ENCODE measurements at places on chromosomes 5 and 9. TPM values are rescaled to one million over a fixed set of nuclear protein-coding genes. Genes with fewer than 3 reads are reported as not detected.

The POU5F2 gene
- polyA plus RNA-seq = 0.09 TPM

- peak; percentile 74 for DNase-seq
Measured at GRCh38 chr5:84603568-84604185, 219.0 kb upstream of the EDIL3 start.

- DNase-seq = no peak
Measured at GRCh38 chr9:21744841-21745240, 57.6 kb upstream of the MTAP start.

DNA sequence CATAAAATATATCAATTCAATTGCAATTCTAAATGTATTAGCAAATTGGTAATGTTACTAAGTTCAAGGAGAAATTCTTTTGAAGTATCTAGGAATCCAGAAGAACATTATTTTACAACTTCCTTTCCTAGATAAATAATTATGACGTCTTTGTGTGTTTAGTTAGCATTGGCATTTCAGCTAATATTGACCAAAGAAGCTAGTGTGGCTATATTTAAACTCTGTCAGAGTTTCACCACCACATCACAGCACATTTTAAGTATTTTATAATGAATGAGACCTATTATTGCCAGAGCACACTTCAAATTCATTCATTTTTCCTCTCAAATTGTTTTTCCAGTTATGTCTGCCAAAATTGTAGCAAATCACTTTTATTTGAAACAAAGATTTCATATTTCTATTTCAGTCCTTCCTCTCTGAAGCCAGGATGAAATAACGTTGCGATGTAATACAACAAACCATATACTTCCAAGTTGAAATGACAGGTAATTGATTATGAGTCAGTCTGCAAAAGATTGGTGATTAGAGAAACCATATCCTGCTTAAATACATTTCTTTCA is 18.9 kb downstream of the PLK2 start:
- no peak for DNase-seq

DNA sequence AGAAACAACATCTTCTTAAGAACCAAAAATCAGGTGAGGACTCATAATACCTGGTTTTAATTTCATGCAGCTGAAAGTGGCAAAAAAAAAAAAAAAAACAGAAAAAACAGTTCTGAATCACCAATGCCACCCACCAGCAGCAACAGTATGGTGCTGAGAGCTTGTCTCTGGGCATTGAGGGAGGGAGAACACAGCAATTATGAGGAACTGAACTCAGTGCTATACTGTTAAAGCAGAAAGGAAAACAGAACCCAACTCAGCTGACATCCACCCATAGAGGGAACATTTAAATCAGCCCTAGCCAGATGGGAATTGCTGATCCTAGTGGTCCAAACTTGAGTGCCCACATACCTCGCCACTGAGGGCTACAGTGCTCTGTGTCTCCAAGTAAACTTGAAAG is 657.9 kb downstream of the ACTL7B start:
- no peak for DNase-seq

The STX17 gene
- 11.9 TPM for polyA plus RNA-seq

The PPP3R2 gene
- polyA plus RNA-seq = not detected

- DNase-seq = no peak
Measured at GRCh38 chr9:114221706-114222465, 66.5 kb downstream of the COL27A1 start.
